Mesendoderm (in vitro differentiated cells): ENCODE measurements at places on chromosomes 6 and 20.

GRCh38 chr6:162178266-162178665, 549.3 kb downstream of the PRKN start:
- DNase-seq: no peak
- no peaks in the 10 kb centered on the region for H3K36me3 ChIP-seq
- no peak overlapping the region for H3K4me3 ChIP-seq

DNA sequence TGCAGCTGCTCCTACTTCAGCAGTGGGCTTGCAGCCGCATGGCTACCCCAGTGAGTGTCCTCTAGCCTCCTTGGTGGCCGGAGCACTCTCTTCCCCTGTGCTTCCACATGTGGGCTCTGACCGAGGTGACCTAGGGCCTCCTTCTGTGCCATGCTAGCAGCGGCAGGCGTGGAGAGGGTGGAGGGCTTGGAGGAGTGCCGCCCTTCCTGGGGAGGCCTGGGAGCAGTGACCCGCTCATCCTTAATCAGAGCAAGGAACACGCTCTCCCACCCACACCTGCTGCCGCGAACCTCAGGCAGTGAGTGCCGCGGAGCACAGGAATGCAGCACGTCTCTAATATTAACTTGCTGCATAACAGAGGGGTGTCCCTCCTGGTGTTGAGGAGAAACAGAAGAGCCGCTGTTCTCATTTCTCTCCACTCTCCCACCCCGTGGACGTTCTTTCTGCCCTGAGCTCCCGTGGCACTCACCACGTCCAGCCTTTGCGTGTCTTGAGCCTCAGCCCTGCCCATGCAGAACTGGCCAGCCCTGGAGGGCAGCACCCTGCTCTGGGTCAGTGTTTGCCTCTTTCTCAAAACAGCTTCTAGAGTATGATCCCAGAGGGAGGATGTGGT, 31.9 kb downstream of the DUSP22 start:
- no peak for DNase-seq
- H3K27me3 ChIP-seq: no peaks in the 10 kb centered on the region
- H3K4me1 ChIP-seq: no peaks in the 10 kb centered on the region
- H3K4me3 ChIP-seq: no peak overlapping the region
- no peaks in the 10 kb centered on the region for H3K36me3 ChIP-seq

GRCh38 chr6:85458184-85458583, 8.3 kb downstream of the NT5E start:
- H3K27ac ChIP-seq: no peak overlapping the region
- peak; percentile 38 for DNase-seq
- no peaks in the 10 kb centered on the region for H3K36me3 ChIP-seq

GRCh38 chr6:27303613-27304272, 8.3 kb downstream of the POM121L2 start:
- no peak overlapping the region for H3K27ac ChIP-seq
- no peaks in the 10 kb centered on the region for H3K36me3 ChIP-seq
- no peaks in the 10 kb centered on the region for H3K27me3 ChIP-seq
- H3K4me1 ChIP-seq: no peaks in the 10 kb centered on the region
- H3K4me3 ChIP-seq: no peak overlapping the region

- H3K4me1 ChIP-seq: no peaks in the 10 kb centered on the region
- DNase-seq: peak; percentile 24
- H3K4me3 ChIP-seq: no peak overlapping the region
- H3K36me3 ChIP-seq: no peaks in the 10 kb centered on the region
- H3K27me3 ChIP-seq: no peaks in the 10 kb centered on the region
These were observed 775.8 kb downstream of the MAFB start for GRCh38 chr20:39913274-39913673.

DNA sequence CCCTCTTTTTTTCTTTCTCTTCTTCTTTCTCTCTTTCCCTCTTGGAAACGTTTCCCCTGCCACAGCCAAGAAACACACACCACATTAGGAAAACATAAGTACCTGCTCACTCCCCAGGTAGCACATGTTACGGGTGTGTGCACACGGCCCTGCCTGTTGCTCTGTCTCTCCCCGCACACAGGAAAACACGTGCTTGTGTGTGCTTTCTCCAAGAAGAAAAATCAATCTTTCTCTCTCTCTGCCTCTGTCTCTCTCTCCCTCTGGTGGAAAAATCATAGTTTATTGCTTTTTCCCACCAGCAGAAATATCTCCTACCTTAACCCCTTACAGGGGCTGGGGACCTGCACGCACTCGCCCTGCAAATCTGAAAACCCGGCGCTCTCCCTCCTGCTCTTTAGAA, 102.3 kb downstream of the EDN3 start:
- no peaks in the 10 kb centered on the region for H3K4me1 ChIP-seq
- H3K36me3 ChIP-seq: no peaks in the 10 kb centered on the region
- peak; percentile 19 for DNase-seq
- no peak overlapping the region for H3K27ac ChIP-seq
- H3K4me3 ChIP-seq: no peak overlapping the region

GRCh38 chr6:143696664-143697000, 18.9 kb downstream of the PHACTR2 start:
- no peak overlapping the region for H3K27ac ChIP-seq
- H3K36me3 ChIP-seq: no peaks in the 10 kb centered on the region
- no peaks in the 10 kb centered on the region for H3K27me3 ChIP-seq
- H3K4me1 ChIP-seq: peaks cover 2% of the 10 kb centered on the region

GRCh38 chr6:85037221-85037620, 272.8 kb upstream of the TBX18 start:
- no peaks in the 10 kb centered on the region for H3K36me3 ChIP-seq
- no peak overlapping the region for H3K4me3 ChIP-seq
- no peak overlapping the region for H3K27ac ChIP-seq
- no peak for DNase-seq
- H3K4me1 ChIP-seq: no peaks in the 10 kb centered on the region

DNA sequence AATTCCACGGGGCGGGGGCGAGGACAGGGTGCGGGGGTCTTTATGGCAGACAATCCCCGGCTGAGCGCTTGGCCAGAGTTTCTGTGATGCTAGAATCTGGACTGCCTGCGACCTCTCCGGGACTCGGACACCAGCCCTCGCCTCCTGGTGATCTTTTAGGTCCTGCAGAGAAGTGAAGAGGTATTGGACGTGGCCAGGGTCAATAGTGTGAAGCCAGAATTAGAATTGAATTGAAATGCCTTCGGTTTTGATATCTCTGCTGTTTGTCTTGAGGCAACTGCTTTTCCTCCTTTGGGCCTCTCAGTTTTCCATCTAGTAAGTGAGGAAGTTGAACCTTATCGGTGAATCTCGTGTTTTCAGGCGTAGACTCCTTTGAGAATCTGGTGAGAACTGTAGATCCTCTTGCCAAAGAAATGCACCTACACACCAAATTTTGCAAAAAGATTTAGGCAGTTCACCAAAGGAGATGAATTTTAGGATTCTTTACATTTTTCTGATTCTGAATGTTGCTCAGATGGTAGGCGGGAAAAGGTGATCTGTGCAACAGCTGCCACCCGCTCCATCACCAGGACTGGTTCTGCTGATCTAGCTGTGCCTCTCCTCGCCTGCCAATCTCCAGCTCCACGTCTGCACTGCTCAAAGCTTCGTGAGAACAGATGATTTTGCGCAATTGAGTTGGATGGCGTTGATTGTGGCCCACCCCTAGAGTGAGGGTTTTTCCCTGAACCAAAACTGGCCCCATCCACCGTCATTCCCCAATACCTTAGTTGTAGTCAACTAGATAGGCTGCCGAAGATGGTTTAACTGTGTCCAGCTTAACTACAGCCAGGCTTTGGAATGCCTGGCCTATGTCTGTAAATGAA, 837 bp upstream of the OSER1 start:
- no peak for DNase-seq
- peaks cover 7% of the 10 kb centered on the region for H3K4me1 ChIP-seq
- peak overlapping the region; percentile 73 for H3K4me3 ChIP-seq

GRCh38 chr20:57449398-57450354, 58.5 kb downstream of the RBM38 start:
- H3K27ac ChIP-seq: no peak overlapping the region
- no peaks in the 10 kb centered on the region for H3K4me1 ChIP-seq
- no peak for DNase-seq
- H3K4me3 ChIP-seq: no peak overlapping the region
- no peaks in the 10 kb centered on the region for H3K36me3 ChIP-seq
- H3K27me3 ChIP-seq: no peaks in the 10 kb centered on the region

GRCh38 chr20:13286607-13287006, 65.5 kb downstream of the ISM1 start:
- no peaks in the 10 kb centered on the region for H3K36me3 ChIP-seq
- H3K27ac ChIP-seq: no peak overlapping the region
- no peak for DNase-seq
- no peak overlapping the region for H3K4me3 ChIP-seq
